ENCODE measurements at places on chromosomes 2 and 18.
A peak's percentile ranks its signal among the peaks of the same experiment; 100 is the strongest.

DNA sequence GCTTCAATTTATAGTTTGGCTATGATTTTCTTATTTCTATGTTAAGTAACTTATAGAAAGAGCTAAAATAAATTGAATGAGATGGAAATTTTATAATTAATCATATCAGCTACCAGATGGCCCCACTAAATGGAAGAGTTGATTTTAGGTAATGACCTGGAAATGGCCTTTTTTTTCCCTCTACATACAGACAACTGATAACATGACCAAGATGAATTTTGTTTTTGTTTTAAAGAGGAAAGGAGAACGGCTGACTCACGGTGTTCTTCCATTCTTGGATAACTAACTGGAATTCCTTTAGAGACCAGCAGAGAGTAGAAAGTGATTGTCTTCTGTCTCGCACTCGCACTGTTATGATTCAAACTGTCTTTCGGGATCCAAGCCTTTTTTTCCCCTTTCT, 91.0 kb downstream of the TMEM185B start:
- no peak for DNase-seq

- no peak for DNase-seq
Observed at GRCh38 chr18:69880083-69880482, 67.6 kb downstream of the CD226 start.

DNA sequence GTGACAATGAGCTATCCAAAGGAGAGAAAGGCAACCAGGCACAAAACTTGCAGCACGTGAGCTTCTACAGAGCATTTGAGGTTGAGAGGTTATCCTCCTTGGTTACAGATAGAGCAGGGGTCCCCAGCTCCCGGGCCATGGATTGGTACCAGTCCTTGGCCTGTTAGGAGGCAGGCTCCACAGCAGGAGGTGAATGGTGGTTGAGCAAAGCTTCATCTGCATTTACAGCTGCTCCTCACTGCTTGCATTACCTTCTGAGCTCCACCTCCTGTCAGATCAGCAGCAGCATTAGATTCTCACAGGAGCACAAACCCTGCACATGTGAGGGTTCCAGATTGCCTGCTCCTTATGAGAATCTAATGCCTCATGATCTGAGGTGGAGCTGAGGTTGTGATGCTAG, 57.8 kb upstream of the ST8SIA3 start:
- no peak for DNase-seq

DNA sequence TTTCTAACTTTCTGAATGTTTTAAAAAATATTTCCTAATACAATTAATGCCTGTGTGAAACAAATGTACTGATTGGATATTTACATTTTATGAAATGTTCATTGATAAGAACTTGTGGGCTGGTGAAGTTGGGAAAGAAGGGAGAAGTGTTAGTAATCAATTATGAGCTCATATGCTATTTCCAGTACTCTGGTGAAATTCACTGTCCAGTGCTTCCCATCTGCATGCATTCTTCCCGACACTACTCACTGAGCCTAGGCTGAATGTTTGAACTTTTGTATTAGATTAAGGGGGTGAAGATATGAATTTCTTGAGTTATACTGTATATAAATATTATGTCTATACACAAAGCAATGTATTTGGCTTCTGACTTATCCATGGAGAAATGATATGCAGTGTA, 36.0 kb downstream of the SKA1 start:
- peak; percentile 53 for DNase-seq

DNA sequence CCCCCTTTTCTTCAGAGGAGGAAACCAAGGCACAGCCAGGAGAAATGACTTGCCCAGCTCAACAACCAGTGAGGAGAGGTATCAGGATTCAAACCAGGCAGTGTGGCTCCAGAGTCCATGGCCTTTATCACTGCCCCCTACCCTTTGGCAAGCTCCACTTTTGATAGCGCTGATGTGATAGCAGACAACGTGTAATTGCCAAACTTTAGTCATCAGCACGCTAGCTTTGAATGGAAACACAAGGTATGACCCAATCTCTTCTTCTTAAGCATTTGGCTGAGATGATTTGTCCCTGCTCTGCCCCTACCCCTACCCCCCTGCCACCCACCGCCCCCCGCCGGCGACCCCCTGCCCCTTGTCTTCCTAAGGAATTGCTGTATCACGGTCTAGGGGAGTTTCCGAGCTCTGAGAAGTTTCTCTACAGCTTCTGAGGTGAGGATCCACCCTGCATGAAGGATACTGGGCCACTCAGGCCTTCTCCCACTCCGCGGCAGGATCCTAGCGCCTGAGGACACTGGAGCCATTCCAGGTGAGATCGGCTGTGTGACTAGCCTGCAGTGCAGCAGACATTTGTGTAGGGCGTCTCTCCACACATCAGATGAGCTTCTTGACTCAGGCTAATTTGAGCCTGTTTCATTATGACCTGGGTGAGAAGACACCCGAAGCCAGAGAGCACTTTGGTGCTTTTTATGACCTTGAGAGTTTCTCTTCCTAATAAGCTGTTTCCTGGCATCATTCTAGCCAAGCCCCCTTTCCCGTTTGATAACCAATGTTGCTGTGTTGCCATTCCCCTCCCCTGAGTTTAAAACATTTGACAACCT, 75.1 kb upstream of the MAP4K4 start:
- DNase-seq: no peak

DNA sequence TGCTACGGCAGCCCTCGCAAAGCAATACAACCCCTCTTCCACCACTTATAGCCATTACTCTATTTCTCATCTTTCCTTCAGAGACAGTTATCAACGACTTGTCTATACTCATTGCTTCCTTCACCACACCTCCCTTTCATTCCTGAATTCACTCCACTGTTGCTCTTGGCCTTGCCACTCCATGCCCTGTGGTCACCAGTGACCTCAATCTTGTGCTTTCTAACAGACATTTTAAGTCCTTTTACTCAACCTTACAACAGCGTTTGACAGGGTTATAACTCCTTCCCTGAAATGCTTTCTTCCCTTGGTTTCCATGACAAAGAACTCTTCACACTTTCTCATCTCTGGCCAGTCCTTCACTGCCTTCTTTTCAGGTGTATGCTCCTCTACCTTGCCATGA, 90.6 kb upstream of the CCDC141 start:
- DNase-seq: no peak

GRCh38 chr2:232941912-232942594, 71.0 kb downstream of the NGEF start:
- peak; percentile 50 for DNase-seq

GRCh38 chr2:62475172-62476011, 30.6 kb downstream of the TMEM17 start:
- DNase-seq: peak; percentile 29

- DNase-seq: no peak
Observed at GRCh38 chr18:12366379-12366778, 10.6 kb downstream of the AFG3L2 start.

- no peak for DNase-seq
Observed at GRCh38 chr2:168245074-168245825, 2.1 kb downstream of the STK39 start.

DNA sequence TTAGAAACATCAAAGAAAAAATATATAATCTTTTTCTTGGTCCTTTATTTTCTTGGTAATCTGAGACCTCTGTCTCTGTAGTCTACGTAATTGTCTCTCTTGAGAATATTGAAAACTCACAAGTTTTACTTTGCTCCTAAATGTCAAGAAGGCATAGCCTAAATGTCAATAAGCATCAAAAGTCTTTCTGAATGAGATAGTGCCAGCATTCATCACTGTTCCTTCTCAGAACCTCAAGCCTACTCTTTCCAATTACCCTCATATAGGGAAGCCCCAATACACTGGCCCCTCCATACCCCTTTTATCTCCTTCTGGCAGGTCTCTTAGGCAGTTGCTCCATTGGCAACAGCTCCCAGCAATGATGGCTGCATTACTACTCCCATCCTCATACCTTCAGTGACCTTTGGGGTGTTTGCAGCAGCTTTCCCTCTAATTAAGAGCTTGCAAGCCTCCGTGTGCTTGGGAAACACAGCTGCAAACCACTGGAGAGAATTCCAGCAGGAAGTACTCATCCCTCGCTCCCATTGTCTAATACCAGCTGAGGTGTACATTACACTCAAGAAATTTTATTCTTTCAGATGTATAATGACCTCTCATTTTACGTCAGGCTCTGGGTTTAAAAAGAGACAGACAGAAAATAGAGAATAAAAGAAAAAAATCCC, 95.8 kb downstream of the KYNU start:
- DNase-seq: no peak

- peak; percentile 4 for DNase-seq
Observed at GRCh38 chr2:159671047-159671446, 41.3 kb upstream of the MARCHF7 start.

- DNase-seq: peak; percentile 59
Observed at GRCh38 chr18:52716973-52717372, 377.0 kb downstream of the DCC start.

- DNase-seq: no peak
Observed at GRCh38 chr18:43049021-43049420, 66.5 kb downstream of the RIT2 start.

DNA sequence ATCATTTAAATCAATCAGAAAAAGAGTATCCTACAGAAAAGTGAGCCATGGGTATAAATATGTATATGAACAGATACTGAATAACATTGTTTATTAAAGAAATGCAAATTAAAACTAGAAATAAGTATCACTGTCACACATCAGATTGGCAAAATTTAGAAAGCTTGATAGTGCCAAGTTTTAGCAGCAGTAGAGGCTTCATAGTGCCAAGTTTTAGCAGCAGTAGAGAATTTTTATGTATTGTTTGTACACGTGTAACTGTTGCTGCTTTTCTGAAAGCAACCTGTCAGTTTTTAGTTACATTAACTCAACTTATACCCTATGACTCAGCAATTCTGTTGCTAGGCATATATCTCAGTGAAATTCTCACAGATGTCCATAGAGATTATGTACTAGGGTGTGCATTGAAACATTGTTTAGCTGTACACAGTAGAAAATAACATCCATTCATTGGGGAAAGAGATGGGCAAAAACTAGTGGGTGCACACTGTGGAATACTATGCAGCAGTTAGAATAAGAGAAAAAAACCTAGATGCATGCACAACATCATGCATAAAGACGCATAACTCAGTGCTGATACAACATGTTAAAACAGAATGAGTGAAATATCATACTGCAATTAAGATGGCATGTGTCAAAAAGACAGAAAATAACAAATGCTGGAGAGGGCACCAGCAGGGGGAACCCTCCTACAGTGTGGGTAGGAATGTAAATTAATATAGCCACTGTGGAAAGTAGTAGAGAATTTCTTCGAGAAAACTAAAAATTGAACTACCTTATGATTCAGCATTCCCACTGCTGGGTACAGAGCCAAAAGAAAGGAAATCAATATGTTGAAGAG, 294.5 kb upstream of the NT5C1B start:
- peak; percentile 29 for DNase-seq

DNA sequence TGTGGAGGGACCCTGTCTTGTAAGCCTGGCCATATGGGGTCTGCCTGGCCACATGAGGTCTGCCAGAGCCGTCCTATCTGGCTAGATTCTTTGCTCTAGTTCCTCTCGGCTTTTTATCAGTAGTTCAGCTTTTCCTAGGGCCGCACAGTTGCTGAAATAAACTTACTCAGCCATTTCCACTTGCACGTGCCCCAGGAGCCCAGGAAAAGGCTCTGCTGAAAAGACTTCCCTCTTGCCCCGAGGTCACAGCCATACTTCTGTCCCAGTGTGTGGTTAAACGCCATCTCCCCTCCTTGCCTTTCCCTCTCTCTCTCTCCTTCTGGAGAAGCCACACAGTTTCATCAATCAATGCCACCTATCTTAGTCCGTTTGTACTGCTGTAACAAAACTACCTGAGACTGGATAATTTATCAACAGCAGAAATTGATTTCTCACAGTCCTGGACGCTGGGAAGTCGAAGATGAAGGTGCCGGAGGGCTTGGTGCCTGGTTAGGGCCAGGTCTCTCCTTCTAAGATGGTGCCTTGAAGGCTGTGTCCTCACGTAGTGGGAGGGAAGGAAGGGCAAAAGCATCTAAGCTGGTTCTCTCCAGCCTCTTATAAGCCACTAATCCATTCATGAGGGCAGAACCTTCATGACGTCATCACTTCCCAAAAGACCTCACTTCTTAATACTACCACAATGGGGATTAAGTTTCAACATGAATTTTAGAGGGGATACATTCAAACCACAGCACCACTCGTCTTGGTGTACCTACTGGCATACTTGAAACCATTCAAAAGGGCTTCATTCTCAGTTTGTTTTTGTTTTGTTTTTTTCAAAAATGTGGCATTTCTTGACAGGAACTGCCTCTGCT, 11.2 kb upstream of the GALM start:
- no peak for DNase-seq

- no peak for DNase-seq
Observed at GRCh38 chr18:23833714-23834113, 144.5 kb downstream of the LAMA3 start.

DNA sequence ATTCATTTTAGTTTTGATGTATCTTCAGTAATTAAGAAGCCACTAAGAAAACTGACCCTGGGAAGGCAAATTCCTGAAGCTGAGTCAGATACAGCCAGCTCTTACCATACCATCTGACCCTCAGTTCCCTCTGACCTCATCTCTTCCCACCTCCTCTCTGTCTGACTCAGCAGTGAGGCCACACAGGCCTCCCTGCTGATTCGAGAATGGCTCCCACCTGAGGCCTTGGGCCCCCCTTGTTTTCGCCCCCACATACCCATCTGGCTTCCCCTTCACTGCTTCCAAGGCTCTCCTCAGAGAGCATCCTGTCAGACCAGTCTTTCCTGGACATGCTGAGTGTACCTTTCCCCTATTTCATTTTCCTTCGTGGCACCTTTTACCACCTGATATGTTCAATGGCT, 71.0 kb upstream of the CYP1B1 start:
- peak; percentile 98 for DNase-seq

- peak; percentile 35 for DNase-seq
Observed at GRCh38 chr18:63850020-63850419, 37.5 kb upstream of the SERPINB2 start.

DNA sequence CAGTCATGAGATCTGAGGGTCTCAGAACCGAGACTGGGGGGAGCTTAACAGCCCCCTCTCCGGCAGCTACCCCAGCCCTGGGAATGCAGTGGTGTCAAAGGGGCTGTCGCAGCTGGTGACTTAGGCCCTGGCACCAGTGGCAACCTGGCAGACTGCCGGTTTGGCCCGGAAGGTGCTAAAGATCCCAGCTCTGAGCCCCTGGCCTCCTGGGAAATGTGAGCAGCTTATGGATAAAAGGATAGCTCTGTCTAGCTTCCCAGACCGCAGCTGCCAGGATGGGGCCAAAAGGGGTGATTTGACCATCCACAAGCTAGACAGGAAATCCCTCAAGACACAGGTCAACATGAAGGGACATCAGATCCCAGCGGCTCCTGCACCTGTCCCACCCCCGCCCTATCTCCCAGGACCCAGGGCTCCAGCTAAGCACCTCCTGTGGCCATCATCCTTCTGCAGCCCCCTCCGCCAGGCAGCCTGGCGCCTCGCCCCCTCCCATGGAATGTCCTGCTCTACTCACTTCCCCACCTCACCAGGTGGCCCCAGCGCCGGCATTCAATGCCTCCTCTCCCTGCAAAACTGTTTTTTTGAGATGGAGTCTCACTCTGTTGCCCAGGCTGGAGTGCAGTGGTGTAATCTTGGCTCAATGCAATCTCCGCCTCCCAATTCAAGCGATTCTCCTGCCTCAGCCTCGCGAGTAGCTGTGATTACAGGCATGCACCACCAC, 33.2 kb upstream of the EFHD1 start:
- no peak for DNase-seq

GRCh38 chr2:62321380-62322289, 125.7 kb downstream of the B3GNT2 start:
- DNase-seq: no peak

Data from kidney tubule cell (primary cell).